Prostate gland (tissue), 2 donors: ENCODE measurements at places on chromosomes 11 and 22.

- no peak for DNase-seq
These were observed 17.5 kb upstream of the FIBIN start for GRCh38 chr11:26976389-26976788.

DNA sequence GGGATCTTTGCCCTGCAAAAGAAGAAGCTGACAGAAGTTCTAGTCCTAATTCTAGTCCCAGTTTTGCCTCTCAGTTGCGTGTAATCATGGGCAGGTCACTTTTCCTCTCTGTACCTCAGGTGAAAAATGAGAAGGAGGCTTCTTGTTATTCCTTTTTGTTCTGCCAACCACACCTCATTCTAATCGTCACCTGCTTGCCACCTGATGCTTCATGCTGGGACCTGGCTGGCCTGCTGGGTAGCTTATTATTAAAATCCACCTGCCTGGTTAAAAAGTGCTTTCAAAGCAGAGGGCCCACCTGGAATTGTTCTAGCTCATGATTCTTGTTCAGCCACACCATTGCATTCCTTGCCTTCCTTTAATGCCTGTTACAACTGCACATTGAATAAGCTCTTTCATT is 8.4 kb upstream of the ALG8 start:
- DNase-seq: no peak

DNA sequence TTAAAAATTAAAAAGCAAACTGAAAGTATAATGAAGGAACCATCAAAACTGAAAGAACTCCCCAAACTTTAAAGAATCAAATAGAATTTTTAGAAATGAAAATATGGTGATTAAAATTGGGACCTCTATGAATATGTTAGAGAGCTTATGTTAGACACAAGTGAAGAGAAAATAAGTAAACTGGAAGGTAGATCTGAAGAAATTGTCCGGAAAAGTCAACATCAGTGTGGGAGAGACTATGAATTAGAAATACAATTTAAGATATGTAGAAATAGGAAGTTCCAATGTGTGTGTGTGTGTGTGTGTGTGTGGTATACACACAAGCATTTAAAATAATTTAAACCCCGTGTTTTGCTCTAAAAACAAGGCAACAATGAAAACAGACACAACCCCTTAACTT is 4.9 kb upstream of the OR8B4 start:
- DNase-seq: no peak

DNA sequence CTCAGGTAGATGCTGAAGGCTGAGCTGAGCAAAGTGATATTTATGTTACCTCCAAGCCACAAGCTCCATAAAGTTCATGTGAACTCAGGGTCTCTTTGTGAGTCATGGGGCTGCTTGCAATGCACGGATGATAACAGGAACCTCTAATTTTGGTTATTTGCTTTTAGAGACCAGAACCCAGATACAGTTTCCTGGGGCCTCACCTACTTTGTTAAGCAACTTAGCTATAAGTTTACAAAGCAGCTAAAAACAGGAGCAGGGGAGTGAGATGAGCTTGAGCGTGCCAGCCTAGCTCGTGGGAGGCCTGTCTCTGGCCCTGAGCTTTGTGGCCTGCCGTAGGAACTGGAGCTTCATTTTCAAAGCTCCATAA is 29.2 kb downstream of the SREBF2 start:
- no peak for DNase-seq

GRCh38 chr22:41092847-41093411 is 537 bp downstream of the EP300 start:
- peak; percentile 23 for DNase-seq

- DNase-seq: no peak
These were observed 92.0 kb upstream of the KCNQ1OT1 start for GRCh38 chr11:2791521-2792380.

GRCh38 chr11:63244862-63245261 is 1.5 kb upstream of the SLC22A25 start:
- no peak for DNase-seq

GRCh38 chr11:117501237-117501898 is 173.7 kb downstream of the CEP164 start:
- DNase-seq: no peak

GRCh38 chr11:83073258-83073657 is 1.6 kb upstream of the RAB30 start:
- DNase-seq: no peak

DNA sequence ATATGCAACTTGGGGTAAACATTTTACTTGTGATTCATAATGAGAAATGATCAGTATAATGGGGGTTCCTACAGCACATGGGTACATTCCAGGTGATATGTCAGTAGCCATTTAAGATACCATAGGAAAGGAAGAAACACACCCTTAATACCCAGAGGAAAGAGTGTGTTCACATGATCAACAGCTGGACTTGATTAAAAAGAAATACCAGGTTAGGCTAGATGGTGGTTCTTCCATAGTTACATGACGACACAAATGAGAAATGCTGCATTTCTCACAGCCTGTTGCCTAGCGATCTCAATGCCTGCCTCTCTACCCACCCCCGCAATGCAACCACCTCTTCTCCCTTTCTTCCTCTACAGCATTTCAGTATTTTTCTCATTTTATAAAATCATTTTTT is 96.8 kb downstream of the TTC28 start:
- DNase-seq: no peak

GRCh38 chr11:114295676-114296604 is at the start of gene NNMT:
Gene NNMT, plus strand, starts transcription at chr11:114296399. Its CDS starts 158 bp downstream, at chr11:114296557.
- DNase-seq: no peak

DNA sequence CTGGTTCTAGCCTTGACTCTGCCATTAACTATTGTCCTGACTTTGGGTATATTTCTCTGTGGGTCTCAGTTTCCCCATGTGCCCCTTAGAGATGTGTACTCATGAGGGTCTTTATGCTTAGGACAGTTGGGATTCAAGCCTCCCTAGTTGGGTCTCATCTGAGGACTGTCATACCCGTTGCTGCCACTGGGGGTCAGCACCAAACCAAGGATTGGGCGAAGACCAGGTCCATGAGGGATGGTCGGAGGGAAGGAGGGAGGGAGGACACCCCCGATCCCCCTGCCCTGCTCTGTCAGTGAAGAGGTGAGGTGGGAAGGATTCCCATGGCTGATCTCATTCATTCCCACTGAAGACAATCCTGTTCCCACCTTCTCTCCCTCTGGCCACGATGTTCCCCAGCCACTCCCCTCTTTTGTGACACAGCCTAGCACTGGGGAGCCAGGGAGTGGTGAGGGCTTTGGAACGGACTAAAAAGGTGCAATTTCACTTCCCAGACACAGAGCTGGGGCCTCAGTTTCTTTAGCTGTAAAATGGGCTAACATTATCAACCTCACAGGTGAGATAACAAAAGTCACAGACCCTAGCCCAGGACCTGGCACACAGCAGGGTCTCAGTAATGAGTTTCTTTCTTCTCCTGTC is 12.4 kb upstream of the KLHL35 start:
- DNase-seq: peak; percentile 64

GRCh38 chr11:128456566-128457268 is 130.6 kb downstream of the ETS1 start:
- DNase-seq: no peak

DNA sequence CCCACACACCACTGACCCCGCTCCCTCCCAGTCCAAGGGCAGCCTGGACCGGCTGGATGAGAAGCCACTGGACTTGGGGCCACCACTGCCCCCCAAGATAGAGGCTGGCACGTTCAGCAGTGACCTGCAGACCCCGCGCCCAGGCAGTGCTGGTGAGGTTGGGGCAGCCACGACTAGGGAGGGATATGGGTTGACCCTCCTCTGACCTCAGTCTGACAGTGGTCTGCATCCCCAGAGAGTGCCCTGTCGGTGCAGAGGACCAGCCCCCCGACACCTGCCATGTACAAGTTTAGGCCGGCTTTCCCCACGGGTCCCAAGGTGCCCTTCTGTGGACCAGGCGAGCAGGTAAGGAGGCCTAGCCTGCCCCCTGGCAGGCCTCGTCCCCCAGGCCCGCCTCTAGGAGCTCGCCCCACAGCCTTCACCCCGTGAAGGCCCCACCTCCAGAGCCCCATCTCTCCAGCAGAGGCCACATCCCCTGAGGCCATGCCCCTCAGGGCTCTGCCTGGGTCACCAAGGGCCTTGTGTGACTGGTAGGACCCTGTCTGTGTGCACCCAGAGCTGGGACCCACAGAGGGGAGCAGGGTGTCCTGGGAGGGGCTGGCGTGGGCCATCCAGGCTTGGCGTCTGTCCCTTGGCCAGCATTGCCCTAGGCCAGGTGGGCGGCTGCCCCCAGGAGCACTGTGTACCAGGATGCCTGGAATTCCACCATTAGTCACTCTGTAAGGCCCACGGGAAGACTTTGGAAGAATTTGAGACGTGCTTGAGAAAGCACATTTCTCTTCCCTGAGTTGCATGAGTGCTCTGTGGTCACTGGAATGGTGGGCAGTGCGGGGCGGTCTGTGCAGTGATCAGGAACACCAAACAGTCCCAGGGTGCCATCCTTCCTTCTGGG is 9.4 kb downstream of the CCDC188 start:
- no peak for DNase-seq

GRCh38 chr11:1225386-1226225 is 2.7 kb downstream of the MUC5B start:
- DNase-seq: no peak

GRCh38 chr11:2825261-2825888 is 60.2 kb downstream of the CDKN1C start:
- peak; percentile 83 for DNase-seq
